ENCODE measurements at places on chromosomes 5 and 9.

GRCh38 chr9:137787381-137787780 lies 90.2 kb upstream of the CACNA1B start:
- DNase-seq, result no peak

GRCh38 chr9:133733421-133733795 lies 4.7 kb downstream of the SARDH start:
- no peak for DNase-seq

DNA sequence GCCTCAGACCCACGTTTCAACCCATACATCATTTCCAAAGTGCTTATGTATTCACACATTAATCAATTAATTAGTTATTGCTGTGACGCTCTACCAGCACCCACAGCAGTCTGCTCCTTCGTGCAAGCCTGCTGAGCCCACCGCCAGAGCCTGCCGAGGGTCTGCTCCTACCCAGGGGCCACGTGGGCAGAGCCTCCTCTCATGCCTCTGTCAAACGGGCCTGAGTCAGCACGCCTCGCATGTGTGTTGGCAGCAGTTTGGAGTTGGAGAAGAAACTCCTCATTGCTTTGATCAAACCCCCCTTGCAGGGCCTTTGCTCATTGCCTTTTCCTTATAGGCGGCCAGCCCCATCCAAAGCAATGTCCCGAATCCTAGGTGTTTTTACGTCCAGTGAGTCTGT lies 256.2 kb upstream of the IRX4 start:
- DNase-seq, result no peak

DNA sequence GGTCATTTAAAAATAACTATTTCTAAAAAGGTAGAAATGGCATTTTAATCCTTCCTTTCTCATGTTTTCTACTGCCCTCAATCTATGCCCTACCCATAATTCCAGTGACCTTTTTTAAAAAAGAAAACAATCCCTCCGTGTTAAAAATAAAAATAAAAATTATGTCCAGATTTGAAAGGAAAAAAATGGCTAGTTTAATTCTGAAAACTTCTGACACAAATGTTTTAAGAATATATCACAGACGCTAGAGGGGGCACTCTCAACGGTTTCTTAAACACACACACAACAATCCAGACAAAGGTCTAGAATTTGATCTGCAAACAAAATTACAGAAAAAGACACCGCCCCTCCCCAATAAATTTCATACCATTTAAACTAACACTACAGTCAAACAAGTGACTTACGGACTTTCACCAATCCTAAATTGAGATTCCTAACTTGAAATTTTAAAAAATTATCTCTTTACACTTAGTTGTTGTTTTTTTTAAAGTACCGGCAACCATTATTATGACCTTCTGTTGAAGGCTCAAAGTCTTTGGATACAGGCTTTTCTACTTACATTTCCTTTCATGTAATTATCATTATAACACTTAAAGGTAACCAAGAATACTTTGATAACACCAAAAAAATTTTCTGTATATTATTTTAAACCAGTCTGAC lies 38.2 kb downstream of the CLINT1 start:
- DNase-seq, result peak; percentile 21

DNA sequence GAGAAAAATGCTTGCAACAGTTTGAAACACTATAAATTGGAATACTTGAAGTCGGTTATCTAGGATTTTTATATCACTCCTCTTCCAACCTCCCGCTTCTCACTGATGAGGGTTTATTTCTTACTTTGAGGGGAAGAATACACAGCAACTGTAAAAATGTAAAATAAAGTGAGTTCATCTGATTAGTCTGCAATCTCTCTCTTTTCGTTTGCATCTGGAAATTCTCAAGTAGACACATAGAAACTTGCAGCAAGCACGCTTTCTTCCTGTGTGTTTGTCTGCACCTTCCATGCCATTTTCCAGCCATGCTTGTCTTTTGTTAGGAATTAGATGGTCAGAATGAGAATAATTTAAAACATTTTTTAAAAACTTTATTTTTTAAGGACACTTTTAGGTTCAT lies 45.1 kb upstream of the TAF11L2 start:
- no peak for DNase-seq

DNA sequence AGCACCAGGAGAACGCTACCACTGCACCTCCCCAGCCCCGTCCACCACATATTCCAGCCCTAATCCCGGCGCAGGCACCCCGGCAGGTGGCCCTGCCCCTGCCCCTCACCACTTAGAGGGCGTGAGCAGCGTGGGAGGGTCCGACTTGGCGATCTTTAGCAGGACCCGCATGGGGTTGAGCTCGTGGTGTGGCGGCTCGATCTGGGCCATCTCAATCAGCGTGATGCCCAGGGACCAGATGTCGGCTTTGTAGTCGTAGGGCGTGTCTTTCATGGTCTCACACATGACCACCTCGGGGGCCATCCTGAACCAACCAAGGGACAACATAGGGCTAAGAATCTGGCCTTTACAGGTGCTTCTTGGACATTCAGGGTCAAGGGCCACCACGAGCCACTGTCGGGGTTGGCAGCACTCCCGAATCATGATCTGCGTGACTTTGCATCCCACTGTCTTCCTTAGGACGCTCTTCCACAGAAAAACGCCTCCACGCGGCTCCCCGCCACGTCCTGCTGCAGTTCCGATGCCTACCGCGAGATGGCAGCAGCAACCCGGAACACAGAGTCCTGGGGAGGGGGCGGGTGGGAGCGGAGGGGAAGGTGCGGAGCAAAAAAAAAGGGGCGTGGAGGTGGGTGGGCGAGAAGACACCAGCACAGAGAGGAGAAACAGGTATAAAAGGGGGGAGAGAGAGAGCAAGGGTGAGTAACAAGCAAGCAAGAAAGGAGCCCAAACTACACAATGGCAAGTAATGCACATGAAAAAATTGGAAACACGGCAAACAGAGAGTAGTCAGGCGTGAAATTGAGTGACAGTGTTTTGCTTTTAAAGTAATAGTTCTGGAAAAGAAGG lies 81.3 kb downstream of the STK10 start:
- DNase-seq, result peak; percentile 74

- DNase-seq, result no peak
Observed at GRCh38 chr9:135489188-135489906, 9.8 kb downstream of the PPP1R26 start.

DNA sequence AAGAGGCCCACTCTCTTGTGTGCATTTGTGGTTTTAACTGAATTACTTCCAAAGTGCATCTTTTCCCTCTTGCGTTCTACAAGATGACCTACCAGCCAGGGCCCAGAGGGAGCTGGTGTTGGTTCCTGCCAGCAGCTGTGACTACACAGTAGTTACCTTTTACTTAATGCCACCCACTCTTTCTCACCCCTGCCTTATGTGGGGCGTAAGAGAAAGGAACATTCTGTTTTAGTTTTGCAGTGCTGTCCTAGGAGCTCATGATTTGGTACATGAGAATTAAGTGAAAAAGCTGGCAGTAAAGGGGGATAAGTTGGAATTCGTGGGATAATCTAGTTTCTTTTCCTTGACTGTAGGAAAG lies 45.4 kb downstream of the RCL1 start:
- no peak for DNase-seq
